ENCODE measurements at places on chromosomes 12 and 14. TPM values are rescaled to one million over a fixed set of nuclear protein-coding genes. Genes with fewer than 3 reads are reported as not detected.

The REM2 gene
- total RNA-seq, result 1.1 TPM

The IAPP gene
- not detected for total RNA-seq

The AQP2 gene
- not detected for total RNA-seq

The OTOGL gene
- not detected for total RNA-seq

The PTPRQ gene
- not detected for total RNA-seq

The GALNT9 gene
- total RNA-seq, result 0.41 TPM

The LMBR1L gene
- total RNA-seq, result 64.0 TPM

Measured in activated naive CD4-positive, alpha-beta T cell treated with anti-CD3 and anti-CD28 coated beads, Interleukin-2, amount 50 U/mL, for 72 hours (primary cell).